ENCODE measurements at places on chromosomes 12 and 14.

DNA sequence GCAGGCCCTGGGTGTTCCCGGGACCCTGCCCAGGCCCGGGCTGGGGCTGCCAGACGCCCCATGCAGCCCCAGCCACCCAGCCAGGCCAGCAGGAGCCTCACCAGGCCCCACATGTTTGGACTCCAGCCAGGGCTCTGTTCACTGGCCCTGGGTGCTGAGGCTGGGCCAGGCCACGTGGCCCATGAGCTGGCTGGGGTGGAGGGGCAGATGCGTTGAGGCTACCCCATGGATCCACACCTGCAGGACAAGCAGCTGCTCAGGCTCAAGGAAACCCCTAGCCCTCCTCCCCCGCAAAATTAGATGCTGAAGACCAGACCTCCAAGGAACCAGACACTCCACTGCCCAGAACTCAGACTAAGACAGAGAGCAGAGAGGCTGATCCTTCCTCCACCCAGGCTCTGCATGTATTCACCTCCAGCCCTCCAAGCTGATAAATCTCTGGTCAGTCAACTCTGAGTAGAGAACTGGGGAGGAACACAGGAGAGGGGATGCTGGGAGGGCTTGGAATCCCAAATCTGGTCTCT lies 1.6 kb downstream of the CDH24 start:
- DNase-seq, result no peak

DNA sequence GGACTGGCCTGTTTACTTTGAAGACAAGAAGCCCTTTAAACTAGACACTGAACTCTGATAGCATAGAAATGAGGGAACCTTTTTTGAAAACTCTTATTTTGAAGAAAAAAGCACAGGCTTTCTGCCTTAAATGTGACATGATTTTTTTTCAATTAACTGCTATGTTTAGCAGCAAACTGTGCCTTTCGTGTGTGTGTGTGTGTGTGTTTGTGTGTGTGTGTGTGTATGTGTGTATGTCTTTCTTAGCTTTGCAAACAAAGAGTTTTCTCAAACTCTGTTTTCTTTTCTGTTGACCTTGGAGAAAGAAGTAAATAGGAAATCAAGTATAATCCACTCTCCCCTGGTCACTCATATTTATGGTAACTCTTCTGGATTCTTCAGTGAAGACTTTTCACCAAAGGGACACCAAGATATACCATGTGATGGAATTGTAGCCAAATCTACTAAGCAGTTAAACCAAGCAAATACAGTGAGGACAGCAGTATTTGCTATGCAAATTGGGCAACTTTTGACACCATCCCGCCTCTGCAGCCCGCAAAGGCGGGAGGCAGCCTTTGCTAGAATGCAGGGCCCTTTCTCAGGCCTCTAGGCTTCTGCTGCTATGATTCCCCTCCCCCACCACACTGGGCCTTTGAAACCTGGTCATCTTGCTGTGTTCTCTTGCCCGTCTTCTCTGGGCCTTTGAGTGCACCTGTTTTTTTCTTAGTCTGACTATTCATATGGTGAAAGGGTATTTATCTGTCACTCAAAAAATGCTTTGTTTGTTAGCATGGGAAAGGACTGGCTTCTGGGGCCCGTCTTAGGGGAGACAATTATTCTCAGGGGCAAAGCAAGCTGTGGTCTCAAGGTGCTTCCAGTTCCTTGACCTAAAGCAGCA lies 107.9 kb downstream of the MYRFL start:
- no peak for DNase-seq

DNA sequence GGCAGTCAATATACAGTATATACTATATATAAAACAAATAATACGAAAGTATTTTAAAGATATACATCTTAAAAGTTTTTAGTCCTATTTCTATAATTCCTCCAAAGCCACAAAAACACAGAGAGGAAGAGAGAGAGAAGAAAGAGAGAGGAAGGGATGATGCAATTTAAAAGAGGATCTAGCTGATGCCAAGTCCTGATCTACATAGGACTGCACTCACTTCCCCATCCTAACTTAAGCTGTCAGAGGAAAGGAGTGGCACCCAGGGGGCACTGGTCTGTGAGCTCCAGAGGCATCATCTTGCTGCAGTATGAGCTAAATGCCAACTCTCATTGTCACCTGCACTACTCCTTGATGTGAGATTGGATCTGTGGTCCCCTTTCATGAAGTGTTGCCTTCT lies 95.8 kb downstream of the C12orf42 start:
- no peak for DNase-seq

DNA sequence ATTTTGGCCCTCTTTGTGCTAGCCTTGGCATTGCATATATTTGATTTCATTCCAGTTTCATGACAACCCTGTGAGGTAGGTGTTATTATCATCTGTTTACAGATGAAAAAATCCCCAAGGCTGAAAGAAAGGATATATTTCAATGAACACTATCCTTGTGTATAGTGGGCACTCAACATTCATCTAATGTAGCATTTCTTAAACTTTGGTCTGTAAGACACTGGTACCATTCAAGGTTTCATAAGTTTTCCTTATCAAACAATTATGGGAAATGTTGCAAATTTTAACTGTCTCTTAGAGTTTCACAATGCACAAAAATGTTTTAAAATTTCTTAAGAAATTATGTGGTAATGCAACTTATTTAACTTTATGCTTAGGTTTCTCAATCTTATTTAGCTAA lies 44.3 kb downstream of the ATP23 start:
- DNase-seq, result no peak

GRCh38 chr12:71208053-71208685 lies 50.4 kb upstream of the TSPAN8 start:
- DNase-seq, result no peak

DNA sequence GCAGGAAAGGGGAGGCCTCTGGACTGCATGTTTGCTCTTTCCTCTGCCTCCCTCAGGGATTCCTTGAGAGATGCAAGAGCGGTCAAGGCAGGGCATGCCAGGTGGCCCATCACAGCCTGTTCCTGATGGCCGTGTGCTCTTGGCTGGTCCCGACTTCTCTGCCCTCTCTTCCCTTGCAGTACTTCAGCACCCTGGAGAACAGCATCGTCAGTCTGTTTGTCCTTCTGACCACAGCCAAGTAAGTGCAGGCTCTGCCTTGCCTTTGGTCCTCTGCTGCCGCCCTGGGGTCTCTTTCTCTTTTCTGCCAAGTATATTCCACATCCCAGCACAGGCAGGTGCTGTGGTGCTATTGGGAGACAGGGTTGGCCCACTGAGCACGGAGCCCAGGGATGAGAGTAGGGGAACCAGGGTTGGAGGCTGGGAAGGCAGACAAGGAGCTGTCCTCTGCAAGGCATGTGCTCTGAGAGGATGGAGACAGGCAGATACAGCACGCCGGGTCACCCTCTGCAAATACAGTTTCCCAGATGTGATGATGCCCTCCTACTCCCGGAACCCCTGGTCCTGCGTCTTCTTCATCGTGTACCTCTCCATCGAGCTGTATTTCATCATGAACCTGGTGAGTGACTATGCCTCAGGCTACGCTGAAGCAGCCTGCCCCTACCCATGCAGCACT lies 51.9 kb downstream of the TPCN1 start:
- DNase-seq, result no peak

DNA sequence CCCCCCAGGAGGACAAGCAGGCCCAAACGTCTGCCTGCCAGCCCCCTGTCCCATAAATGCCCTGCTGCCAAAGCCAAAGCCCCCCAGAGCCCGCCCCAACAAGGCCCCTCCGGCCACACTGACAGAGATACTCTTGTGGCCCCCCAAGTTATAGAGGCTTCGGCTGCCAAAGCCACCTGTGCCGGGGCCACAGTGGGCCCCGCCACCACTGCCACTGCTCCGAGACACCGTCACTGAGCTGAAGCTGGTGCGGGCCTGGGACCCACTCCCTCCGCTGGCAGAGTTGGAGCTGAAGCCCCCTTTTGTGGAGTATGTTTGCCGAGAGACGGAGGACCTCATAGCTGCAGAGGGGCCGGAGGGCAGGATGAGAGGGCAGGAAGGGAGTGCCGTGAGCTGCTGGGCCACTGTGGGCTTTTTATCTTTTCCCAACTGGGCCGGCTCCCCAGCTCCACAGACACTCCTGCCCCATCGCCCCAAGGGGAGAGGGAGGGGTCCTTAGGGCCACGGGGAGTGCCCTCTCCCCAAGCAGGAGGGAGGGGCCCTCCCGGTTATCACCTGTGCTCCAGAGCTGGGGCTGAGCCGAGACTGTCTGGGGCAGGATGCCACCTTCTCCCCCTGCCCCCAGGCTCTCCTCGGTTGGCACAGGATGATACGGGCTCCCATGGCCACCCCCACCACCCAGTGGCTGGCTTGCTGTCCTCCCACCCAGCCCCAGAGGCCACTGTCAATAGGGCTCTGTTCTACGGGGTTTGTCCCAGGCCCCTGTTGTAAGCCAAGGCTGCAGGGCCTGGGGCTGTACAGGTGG lies at the start of gene KRT79:
Gene KRT79, minus strand, starts transcription at position 390 of the 805 bp plus-strand sequence. Its CDS starts 51 bp downstream, at position 339.
- DNase-seq, result no peak

Data from NCI-H1092 (cell line).